Stimulated activated CD8-positive, alpha-beta memory T cell treated with anti-CD3 and anti-CD28 coated beads, Interleukin-7, amount 100 ng/mL, for 48 hours (primary cell): ENCODE measurements at places on chromosomes 11 and 22.

DNA sequence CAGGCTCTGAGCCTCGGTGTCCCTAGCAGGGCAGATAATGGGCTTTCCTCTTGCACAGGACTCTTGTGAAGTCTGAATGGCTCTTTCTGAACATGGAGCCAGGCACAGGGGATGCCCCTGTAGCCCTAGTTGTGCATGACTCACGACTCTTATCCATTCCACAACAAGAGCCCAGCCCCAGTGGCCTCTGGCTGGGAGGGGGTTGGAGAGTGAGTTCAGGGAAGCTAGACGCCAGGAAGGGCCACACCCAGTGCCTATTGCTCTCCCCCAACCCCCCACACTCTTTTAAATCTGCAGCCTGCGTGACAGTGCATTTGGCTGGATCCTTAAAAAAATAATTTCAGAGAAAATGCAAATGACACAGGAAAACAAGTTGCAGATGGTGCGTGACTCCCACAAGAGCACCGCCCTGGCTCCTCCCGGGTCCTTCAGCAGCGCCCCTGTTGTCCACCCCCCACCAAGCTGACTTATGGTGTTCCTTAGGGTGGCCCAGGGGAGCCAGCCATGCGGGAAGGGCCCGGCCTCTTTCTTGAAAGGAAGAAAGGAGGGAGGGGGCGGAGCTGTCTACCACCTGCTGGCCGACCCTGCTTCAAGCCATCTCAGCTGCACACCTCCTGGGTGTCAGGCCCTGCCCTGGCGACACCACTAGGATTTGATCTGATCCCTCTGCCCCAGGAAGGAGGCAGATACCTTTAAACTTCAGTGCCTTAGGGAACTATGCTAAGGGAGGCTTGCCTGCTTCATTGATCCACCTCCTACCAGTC lies 74.7 kb downstream of the MN1 start:
- no peak for DNase-seq

- no peak for DNase-seq
These were observed 89.9 kb downstream of the ARHGAP32 start for GRCh38 chr11:129102225-129102624.

DNA sequence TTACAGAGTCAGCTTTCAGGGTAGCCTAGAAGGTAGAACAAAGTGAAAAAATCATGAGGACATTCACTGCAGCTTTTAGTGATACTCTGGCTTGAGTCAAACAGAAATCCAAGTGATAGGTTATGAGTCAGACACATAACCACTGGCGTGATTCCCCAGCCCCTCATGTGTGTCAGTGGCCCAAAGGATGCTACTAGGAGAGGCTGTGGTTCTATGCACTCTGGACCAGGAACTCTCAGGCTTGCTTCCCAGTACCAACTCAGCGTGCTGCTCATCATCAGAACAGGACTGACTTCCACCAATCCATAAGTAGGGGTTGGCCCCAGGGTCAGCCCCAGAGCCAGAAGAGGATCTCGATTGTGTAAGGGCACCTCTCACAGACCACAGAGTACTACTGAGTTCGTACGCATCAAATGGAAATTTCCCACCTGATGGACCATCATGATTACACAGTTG lies 116.8 kb downstream of the MED15 start:
- DNase-seq = peak; percentile 50

GRCh38 chr11:73326929-73327811 lies 19.1 kb downstream of the ARHGEF17 start:
- no peak for DNase-seq

GRCh38 chr11:83726316-83726715 lies 440.1 kb upstream of the CCDC90B start:
- no peak for DNase-seq

DNA sequence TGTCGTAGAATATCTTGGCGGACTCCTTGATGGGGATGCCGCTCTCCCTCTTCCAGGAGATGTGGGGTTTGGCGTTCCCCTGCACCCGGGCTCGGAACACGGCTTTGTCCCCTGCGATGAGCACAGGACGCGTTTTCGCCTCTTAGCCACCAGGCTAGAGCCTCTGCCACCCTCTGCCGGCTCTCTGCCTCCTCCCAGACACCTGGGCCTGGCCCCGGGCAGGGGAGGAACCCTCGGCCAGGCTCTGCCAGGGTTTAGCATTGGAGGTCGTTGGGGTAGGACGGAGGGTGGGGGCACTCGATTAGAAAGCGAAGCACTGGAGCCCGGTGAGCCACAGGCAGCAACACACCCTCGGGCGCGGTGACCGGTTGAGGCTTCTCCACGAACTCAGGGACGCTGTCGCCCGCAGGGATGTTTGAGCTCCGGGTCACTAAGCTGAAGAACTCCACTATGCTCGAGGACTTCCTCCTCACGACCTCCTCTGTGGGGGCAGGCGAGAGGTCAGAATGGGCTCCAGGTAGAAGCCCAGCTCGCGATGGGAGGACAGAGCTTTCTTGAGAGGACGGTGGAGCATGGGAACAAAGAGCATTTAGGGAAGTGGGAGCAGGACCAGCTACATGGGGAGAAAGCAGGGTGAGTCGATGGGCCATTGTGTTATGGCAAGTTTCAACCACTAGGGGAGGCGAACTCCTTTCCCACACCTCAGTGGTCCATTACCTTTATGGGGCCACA lies 4.3 kb downstream of the IGSF22 start:
- no peak for DNase-seq

DNA sequence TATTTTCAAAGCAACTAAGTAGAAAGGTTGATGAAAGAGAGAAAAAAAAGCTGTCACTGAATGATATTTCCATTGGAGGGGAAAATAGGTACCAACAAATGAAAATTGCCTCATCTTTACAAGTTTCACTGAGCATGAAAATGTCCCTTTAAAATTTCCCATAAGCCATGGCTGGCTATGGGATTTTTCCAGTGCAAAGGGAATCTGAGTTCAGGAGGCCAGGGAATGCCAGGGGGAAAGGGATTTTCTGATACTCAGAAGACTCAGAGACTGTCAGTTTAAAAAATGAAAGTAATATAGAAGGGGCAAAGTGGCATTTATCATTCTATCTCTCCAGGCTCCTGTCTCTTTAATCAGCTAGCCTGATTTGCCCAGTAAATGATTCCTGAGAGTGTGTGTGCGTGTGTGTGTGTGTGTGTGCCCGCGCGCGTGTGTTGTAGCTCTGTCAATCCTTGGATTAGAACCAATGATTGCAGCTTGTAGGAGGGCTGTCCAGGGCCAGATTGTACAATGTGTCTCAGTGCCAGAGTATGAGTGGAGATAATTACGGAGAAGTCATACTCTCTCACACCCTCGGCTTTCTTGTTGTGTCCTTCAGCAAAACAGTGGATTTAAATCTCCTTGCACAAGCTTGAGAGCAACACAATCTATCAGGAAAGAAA lies at the start of gene NTM:
Gene NTM, plus strand, starts transcription at position 526 of the 662 bp plus-strand sequence.
- no peak for DNase-seq

GRCh38 chr11:33017478-33017877 lies 1.8 kb downstream of the DEPDC7 start:
- no peak for DNase-seq

- no peak for DNase-seq
These were observed 68.3 kb downstream of the IGLL1 start for GRCh38 chr22:23511627-23512347.

DNA sequence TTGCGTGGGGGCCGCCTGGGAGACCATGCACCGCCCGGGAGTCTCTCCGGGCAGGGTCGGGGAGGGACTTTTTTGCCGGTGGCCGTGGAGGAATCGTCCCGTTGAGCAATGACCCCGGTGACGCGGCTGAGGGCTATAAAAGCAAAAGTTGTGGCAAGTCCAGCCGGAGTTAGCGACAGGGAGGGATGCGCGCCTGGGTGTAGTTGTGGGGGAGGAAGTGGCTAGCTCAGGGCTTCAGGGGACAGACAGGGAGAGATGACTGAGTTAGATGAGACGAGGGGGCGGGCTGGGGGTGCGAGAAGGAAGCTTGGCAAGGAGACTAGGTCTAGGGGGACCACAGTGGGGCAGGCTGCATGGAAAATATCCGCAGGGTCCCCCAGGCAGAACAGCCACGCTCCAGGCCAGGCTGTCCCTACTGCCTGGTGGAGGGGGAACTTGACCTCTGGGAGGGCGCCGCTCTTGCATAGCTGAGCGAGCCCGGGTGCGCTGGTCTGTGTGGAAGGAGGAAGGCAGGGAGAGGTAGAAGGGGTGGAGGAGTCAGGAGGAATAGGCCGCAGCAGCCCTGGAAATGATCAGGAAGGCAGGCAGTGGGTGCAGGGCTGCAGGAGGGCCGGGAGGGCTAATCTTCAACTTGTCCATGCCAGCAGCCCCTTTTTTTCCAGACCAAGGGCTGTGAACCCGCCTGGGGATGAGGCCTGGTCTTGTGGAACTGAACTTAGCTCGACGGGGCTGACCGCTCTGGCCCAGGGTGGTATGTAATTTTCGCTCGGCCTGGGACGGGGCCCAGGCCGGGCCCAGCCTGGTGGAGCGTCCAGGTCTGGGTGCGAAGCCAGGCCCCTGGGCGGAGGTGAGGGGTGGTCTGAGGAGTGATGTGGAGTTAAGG lies at the start of gene NEAT1:
Gene NEAT1, plus strand, starts transcription at position 166 of the 883 bp plus-strand sequence.
- peak; percentile 92 for DNase-seq

DNA sequence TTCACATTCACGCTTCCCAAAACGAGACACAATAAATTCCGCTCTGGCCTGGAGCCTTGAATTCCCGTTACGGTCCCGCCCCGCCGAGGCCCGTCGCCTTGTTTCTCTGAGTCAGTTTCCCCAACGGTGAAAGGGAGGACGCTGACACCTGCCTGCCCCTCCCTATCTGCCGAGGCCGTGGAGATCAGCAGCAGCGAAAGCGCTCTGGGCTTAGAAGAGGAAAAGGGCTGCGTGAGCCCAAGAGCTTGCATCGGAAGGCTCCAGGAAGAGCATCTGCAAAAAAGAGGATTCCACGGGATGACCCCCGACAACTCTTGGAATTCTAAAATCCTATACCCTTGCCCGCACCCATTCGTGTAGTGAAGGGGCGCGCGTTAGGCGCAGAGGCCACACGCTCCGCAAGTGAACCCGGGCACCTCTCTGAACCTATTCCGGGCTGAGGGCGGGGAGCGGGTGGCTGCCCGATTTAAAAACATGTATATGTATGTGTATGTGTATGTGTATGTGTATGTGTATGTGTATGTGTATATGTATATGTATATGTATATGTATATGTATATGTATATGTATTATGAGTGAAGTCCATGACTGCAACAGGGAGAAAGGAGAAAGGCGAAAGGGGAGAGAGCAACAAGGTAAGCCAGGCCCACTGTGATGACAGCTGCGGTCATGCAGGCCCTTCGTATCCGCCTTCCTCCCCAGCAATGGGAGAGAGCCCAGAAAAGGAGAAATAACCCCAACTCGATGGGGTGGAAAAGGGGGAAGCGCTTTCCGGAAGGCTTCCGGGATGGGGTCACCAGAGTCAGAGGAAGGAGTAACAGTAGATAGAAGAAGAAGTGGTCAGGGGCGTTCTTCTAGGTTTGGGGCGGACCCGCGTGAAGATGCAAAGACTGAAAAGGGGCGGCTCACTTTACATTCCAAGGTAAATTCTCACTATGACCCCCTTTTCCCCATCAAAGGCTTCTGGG lies 948 bp upstream of the MRTFA start:
- peak; percentile 58 for DNase-seq

DNA sequence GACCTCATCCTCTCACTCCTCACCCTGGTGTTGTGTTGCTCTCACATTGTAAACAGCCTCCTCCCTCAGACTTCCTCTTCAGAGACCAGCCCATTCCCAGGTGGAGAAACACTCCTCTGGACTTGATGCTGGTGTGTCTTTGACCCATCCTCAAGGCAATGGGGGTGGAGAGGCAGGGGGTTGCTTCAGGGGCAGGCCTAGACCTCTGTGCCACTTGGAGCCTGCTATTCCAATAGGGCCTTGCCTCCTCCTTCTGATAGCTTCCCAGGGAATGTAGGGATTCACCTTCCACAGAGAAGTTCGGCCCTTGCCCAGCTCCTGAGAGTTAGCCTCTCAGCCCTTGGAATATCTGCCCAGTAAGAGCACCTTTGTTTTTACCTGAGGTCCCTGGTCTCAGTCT lies 606.6 kb upstream of the CADM1 start:
- no peak for DNase-seq

- DNase-seq = no peak
These were observed 15.0 kb downstream of the USH1C start for GRCh38 chr11:17528906-17529843.

DNA sequence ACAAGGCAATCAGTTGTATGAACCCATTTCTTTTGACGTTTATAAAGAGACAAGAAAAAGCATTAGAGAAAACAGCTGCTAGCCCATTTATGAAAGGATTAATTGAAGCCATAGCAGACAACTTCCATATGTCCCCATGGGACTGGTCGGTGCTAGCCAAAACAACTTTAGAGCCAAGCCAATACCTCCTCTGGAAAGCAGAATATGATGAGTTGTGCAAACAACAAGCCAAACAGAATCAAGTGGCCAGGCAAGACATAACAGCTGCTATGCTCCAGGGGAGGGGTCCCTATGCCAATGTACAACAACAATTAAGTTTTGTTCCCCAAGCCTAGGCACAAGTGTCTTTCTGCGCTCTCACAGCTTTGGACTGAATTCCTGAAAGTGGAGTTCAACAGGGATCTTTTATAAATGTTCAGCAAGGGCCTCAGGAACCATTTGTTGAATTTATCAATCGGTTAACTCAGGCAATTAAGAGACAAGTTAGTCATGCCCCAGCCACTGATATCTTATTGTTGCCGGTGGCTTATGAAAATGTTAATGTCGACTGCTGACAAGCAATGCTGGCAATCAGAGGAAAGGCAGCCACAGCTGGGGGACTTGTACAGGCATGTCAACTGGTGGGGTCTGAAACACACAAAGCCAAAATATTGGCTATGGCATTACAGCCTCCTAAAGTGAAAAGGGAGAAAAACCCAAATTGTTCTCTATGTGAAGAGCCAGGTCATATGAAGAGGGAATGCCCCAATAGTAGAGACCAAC lies 1593.1 kb upstream of the TENM4 start:
- DNase-seq = no peak

DNA sequence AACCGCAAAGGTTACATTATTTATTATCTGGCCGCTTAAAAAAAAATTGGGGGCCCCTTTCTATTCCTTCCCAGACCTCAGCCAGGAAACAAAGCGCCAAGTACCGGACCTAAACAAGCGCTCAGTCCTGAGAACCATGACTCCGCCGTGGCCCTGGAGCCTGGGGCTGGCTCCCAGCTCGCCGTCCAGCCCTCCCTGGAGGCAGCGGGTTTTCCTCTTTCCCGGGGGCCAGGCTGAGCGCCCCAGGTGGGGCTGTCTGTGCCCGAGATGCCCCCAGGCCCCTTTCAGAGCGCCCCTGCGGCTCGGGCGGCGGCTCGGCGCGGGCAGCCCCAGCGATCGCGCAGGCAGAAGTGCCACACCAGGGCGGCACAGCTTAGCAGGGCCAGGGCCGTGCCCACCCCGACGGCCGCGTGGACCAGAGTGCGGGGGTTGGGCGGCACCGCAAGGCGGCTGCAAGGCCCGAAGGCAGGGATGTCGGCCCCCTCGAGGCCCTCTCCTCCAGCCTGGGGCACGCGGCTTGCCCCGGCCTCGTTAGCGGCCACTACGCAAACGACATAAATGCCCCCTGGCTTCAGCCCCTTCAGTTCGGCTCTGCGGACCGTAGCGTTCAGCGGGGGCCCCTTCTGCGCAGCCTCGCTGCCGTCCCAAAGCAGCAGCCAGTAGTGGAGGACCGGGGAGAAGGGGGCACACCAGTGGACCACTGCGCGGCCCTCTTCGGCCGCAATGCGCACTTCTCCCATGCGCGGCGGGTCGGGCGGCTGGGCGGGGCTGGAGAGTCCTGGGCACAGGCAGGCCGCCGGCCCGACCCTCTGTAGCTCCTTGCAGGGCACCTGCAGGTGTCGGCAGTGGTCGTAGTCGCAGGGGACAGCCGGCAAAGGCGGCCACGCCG lies 1.6 kb downstream of the LRRN4CL start:
- no peak for DNase-seq

GRCh38 chr11:75147191-75147874 lies 3.6 kb upstream of the SLCO2B1 start:
- no peak for DNase-seq
